ENCODE measurements at places on chromosomes 5 and 9.
A peak's percentile ranks its signal among the peaks of the same experiment; 100 is the strongest.

GRCh38 chr5:171450423-171451331, 31.2 kb downstream of the FGF18 start:
- DNase-seq, result no peak

- DNase-seq, result peak; percentile 63
Observed at GRCh38 chr5:74766418-74766848, 484 bp downstream of the GFM2 start.

DNA sequence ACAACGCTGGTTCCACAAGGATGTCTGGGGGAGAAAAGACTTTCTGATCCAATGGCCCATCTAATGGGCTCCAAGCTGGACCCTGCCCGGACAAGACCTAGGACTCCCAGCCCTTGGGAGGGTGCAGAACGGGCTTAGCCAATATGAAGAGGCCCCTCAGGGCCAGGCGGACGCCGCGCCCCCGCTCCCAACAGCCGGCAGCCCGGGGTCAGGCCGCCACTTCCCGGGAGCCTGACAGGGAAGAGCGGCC, 493 bp downstream of the P4HA2 start:
- DNase-seq, result no peak

- DNase-seq, result no peak
Observed at GRCh38 chr5:8770431-8770830, 775.4 kb downstream of the SEMA5A start.

GRCh38 chr5:157491471-157491995, 31.5 kb downstream of the NIPAL4 start:
- no peak for DNase-seq

- DNase-seq, result no peak
Observed at GRCh38 chr5:127844581-127845021, 141.4 kb downstream of the CCDC192 start.

DNA sequence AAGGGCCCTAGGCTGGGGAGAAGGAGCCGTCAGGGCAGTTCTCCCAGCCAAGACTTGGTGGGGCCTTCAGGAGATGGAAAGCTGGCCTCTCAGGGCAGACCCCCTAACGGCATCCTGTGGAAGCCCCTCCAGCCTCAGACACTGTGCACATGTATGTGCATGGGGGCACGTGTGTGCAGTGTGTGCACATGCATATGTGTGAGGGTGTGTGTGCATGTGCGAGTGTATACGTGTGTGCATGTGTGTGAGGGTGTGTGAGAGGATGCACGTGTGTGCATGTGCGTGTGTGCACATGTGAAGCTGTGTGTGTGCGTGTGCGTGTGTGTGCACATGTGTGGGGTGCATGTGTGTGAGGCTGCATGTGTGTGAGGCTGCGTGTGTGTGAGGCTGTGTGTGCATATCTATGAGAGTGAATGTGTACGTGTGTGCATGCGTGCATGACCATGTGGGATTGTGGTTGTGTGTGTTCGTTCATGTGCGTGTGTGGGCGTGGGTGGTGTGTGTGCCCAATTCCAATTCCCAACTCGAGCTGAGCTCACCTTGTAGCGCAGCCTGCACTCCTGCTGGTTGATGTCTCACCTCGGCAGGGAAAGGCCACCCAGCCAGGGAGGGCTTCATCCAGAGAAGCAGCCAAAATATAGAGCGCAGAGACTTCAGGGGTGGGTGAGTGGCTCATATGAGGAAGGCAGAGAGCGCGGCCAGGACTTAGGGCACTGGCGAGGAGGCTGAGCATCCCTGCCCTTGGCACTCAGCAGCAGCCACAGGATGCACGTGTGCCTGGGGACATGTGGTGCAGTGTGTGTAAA, 142.7 kb upstream of the PPP1R26 start:
- no peak for DNase-seq

DNA sequence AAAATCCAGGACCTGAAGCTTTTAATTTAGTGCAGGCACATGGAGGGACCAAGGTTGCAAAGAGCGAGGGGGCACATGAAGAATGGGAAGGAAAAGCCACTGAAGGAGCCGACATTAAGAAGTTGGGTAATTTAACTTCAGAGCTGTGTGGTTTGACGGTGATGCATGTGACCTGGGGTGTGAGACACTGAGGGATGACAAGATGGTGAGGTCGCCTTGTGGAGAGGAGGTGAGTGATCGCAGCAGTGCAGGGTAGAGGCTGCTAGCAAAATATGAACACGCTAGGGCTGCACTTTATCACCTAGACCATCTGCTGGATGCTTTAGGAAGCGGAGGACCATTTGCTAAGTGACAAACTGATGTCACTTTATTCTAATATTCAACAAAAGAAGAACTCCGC, 339.0 kb upstream of the KIF2A start:
- DNase-seq, result no peak

DNA sequence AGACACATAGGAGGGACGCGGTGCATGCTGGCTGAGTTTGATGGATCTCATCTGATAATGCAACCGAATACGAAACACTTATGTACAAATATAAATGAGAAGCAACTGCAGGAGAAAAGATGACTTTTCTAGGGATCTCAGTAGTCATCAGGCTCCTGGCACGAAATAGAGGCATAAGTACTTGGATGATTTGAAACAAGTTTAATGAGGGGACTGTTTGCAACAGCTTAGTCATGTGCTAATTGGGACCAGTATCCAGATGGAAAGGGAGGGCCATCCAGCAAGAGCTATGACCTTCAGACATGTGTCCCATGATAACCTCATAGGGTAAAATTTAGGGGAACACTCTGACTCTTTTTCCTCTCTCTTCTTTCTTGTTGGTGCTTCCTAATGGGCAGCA, 123.0 kb downstream of the EGFLAM start:
- DNase-seq, result no peak

DNA sequence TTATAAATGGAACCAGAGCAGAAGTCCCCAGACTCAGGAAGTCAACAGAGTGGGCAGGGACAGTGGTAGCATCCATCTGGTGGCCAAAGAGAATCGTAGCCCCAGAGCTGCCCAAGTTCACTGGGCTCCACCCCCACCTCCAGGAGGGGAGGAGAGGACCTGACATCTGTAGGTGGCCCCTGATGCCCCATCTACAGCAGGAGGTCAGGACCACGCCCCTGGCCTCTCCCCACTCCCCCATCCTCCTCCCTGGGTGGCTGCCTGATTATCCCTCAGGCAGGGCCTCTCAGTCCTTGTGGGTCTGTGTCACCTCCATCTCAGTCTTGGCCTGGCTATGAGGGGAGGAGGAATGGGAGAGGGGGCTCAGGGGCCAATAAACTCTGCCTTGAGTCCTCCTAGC, 10.3 kb upstream of the URM1 start:
- no peak for DNase-seq

- no peak for DNase-seq
Observed at GRCh38 chr5:135878156-135878620, 17.5 kb downstream of the IL9 start.

DNA sequence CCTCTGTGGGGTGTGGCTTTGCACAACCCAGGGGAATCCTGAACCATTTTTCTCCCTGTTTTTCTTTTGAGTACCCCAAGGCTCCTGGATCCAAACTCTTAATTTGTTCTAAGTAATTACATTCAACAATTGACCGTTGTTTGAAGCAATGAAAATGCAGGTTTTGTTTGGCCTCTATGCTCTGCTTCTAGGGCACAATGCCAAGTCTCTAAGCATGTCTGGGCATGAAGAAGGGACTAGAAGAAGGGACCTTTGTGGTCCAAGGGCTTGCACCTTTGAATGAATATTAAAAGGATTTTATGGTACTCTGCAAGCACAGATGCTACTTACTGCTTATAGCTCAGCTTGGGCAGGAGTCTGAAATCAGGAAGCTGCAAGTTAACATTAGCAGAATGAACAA, 6.6 kb upstream of the ENC1 start:
- DNase-seq, result no peak

- no peak for DNase-seq
Observed at GRCh38 chr5:143771602-143772001, 40.4 kb upstream of the HMHB1 start.
